ENCODE measurements at places on chromosomes 1 and 21.

DNA sequence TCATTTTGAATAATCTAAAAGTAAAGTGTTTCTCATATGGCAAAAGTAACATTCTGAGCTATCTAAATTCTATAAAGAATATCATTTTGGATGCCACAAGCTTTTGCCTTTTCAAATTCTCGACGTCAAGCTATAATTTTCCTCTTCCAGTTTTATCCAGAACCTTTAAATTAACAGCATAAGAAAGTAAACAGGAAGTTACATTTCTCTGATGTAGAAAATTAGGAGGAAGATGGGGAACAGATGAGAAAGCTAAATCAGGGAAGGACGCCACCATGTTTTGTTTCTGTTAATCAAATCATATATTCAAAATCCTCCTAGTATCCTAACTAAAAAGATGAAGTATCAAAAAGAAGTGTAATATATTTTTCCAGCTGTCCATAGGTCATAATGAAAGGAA is 8.8 kb upstream of the CAMSAP2 start:
- no peak for DNase-seq

DNA sequence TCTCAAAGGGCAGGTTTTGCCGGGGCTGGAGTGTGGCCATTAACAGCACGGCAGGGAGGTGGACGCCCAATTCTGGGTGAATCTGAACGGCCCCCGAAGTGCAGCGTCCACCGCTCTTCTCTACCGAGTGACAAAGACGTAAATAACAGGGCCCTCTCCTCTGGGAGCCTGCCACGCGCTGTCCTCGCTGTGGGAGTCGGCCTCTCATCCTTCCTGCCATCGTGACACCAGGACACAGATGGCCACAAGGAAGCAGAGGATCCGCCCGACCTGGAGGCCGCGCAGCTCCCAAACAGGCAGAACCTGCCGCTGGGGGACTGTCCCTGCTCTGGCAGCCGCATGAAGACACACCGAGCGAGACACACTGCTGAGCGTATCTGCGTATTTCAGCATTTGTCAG is 12.1 kb upstream of the CDK11B start:
- DNase-seq = no peak

- DNase-seq = no peak
Observed at GRCh38 chr1:100536031-100536430, 1.9 kb upstream of the GPR88 start.

DNA sequence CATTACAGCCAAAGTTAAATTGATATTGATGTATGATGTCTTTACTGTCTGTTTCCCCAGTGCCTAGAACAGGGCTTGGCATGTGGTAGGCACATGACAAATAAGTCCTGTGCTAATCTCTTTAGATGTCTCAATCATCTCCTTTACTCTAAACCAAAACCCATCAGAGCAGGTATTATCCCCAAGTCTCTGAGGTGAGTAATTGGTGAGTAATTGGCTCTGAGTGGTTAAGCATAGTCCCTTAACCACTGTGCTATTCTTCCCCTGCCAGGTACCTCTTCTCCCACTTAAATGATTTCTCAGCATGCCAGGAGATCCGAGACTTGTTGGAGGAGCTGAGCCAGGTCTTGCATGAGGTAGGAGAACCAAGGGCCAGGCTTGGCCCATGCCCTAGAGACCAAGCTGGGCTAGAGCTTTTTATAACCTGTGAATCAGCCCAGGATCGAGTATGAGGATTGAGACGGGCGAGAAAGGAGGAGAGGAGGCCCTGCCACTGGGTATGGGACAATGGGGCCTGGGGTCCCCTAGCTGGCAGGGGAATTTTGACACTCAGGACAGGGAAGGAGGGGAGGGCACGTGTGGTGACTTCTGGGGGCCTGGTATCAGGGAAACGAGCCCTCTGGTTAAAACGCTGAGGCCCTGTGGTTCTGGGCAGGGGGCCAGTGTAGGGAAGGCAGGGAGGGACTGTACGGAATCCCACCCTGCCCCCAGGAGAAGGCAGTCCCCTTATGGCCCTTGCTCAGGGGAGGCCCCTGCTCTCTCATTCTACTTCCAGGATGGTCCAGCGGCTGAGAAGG is 4.5 kb downstream of the CNKSR1 start:
- no peak for DNase-seq

GRCh38 chr1:183304440-183305107 is 113.6 kb downstream of the NMNAT2 start:
- DNase-seq = no peak

All from tibial nerve (tissue), 4 donors.